ENCODE measurements at places on chromosomes 4 and X. TPM values are rescaled to one million over a fixed set of nuclear protein-coding genes. Genes with fewer than 3 reads are reported as not detected.

GRCh38 chr4:64781737-64782326, 372.6 kb upstream of the TECRL start:
- no peak for DNase-seq

DNA sequence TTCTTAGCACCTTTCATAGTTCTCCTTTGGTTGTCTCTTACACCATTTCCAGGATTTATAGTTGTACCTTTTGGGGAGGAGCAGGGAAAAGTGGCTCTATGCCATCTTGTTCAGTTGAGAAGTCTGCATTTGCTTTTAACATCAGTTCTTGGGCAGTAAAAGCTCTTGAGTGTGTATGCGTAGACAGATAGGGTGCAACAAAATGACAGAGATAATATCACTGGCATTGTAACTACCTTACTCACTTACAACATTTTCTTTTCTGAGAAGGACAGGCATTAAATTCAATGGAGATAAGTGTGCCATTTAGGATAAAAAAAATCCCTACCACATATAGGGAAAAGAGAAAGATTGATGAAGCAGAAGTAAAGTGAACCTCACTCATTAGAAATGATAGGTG, 38.9 kb downstream of the ADGRG4 start:
- no peak for DNase-seq

GRCh38 chrX:17635231-17635630, 102.1 kb upstream of the SCML1 start:
- DNase-seq: no peak

FHIP1A gene
- polyA plus RNA-seq: 9.3 TPM

CT45A10 gene
- not detected for polyA plus RNA-seq

GRCh38 chrX:130772776-130773143, 130.2 kb downstream of the ENOX2 start:
- no peak for DNase-seq

STARD8 gene
- 23.5 TPM for polyA plus RNA-seq

DNA sequence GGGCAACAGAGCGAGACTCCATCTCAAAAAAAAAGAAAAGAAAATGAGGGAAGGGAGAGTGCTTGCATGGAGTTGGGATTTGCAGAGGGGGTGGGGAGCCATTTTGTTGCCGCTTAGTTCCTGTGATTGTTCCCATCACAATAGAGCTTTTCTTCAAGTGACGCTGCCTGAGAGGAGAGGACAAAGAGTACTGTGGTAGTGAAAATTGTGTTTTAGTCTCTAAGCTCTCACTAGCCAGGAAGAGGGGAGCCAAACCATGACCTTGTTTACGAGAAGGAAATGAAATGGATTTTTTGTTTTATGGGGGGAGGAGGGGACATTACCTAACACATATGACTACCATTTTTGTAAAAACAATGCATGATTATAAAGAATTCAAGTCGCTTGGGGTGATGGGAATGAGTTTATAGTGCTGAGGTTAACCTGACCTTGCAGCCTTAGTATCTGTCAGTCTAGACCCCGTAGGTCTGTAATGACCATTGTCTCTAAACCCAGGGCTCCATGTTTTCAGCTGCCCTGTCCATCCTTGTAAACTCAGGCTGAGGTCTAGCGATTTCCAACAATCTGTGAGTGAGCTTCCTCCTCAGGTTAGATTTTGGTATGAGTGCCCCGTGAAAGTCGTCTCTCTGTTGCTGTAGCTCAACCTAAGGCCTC, 18.8 kb downstream of the SRD5A3 start:
- DNase-seq: no peak

- no peak for DNase-seq
Measured at GRCh38 chr4:158754385-158755180, 14.2 kb upstream of the FNIP2 start.

PDHA2 gene
- polyA plus RNA-seq: not detected

DNA sequence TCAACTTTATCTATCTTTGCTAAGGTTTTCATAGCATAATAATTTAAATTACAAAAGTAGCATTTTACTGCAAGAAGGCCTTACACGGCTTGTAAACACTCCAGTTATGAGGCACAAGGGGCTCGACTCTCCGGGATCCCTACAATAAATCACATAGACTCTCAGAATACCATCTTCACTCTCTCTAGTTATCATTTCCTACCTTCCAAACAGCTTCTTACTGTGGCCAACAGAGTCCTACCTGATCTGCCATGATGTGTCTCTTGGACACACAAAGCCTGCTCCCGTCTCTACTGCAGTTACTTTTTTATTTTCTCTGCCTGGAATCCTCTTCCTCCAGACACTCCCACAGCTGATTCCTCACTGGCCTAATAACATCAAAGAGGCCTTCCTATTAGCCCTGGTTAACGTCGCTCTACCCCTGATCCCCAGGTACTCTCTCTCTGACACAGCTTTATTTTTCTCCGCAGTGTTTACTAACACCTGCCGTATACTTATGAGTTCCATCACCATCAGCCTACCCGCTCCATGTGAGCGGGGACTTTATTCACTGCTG, 559.6 kb upstream of the DIPK2B start:
- no peak for DNase-seq

EGFL6 gene
- polyA plus RNA-seq: 72.1 TPM

DNA sequence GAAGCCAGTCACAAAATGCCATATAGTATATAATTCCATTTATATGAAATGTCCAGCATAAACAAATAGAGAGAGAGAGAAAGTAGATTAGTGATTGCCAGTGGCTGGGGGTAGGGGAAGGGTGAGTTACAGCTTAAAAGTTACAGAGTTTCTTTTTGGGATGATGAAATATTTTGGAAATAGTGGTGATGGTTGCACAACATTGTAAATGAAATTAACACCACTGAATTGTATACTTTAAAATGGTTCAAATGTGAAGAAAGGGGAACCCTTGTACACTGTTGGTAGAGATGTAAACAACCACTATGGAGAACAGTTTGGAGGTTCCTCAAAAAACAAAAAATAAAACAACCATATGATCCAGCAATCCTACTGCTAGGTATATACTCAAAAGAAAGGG, 131.2 kb upstream of the GPC4 start:
- no peak for DNase-seq

DNA sequence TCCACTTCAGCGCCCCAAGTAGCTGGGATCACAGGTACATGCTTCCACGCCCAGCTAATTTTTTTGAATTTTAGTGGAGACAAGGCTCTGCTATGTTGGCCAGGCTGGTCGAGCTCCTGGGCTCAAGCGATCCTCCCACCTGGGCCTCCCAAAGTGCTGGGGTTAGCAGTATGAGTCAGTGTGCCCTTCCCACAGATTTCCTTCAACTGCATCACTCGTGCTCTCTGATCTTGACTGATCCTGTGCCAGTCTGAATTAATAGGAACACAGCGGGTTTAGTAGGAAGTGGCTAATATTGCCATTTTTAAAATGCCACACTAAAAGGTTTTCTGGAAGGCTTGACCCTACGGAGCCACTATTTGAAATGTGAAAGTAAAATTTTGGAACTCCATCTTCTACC, 4.3 kb upstream of the SHROOM2 start:
- DNase-seq: no peak

DNA sequence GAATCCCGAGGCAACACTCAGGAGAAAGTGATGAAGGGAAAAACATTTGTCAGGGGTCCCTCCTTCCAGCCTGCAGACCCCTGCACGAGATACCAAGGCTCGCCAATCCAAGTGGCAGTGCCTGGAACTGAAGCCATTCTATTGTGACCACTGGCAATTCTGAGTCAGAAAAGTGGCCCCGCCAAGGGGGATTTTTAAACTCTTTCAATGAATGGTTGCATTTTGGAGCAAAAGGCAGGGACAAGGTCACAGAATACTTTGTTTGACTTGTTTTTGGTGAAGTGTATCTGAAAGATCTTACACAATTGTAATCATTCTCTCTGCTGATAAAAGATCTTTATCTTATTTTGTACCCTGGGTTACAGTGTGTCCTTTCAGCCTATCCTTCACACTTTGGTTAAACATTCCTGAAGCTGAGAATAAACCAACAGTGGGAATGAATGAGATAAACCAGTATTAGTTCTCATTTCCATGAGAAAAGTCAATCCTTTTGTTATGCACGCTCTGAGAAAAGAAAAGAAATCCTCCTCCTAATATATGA, 115.9 kb upstream of the PDLIM3 start:
- no peak for DNase-seq

GRCh38 chrX:82224961-82225360, 1023.1 kb downstream of the SH3BGRL start:
- DNase-seq: no peak

- DNase-seq: no peak
Measured at GRCh38 chr4:182170417-182170935, 72.7 kb upstream of the TENM3 start.

NDST4 gene
- 1.0 TPM for polyA plus RNA-seq

GRCh38 chrX:41919870-41920269, 3.5 kb downstream of the CASK start:
- no peak for DNase-seq

ATP1B4 gene
- polyA plus RNA-seq: 325 TPM

DNA sequence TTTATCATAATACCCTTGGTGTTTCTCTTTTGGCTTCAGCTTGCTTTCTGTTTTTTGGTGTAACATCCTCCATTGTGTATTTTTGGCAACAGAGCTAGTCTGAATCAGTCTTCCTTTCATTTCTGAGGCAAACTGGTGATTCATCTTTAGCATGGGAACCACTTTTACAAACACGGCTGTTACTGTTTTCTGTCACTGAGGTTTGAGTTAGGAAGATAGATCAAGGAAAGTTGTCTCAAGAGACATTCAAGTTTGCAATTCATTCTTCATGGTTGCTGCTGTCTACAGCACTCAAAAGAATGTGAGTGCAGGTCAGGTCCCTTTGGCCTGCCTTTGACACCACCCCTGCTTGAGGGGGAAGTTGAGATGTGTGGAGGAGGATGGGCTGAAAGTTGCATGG, 36.3 kb downstream of the IL21 start:
- DNase-seq: no peak

GRCh38 chr4:102386966-102387365, 41.7 kb upstream of the SLC39A8 start:
- DNase-seq: no peak

DNA sequence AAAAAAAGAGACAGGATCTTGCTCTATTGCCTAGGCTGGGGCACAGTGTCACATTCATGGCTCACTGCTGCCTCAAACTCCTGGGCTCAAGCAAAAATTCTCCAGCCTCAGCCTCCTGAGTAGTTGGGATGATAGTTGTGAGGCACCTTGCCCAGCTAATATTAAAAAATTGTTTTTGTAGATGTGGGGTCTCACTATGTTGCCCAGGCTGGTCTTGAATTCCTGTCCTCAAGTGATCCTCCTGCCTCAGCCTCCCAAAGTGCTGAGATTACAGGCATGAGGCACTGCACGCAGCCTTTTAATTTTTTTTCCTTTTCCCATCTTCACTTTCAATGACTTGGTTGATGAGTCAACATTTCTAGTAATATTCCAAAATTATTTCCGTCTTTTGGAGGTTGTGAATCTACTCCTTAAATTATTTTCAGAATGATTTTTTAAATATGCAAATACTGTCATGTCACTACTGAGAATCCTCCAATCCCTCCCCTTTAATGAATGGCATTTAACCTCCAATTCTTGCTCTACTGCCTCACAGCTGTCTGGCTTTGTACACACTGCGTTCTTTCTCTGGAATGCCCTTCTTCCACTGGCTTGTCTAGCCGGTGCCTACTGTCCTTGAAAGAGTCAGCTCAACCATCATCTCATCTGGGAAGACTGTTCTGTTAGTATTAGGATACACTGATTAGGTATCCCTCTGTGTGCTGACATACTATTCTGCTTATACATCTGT, 27.5 kb upstream of the DCTD start:
- DNase-seq: no peak

DNA sequence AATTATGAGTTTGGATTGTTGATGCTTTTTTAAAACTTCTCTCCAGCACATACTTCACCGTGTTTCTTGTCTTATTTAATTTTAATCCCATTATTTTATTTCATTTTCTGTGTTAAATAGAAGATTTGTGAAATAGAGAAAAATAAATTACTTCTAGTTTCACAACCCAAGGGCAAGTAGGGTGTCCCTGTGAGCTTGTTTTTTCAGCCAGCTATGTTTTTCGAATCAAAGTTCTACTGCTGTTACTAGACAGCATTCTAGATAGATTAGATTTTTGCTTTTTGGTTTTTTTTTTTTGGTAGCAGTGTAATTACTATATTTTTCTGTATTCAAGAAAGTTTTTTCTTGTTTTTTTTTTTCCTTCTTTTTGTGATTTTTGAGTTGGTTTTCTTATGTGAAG, 59.9 kb downstream of the RBPJ start:
- DNase-seq: no peak

DNA sequence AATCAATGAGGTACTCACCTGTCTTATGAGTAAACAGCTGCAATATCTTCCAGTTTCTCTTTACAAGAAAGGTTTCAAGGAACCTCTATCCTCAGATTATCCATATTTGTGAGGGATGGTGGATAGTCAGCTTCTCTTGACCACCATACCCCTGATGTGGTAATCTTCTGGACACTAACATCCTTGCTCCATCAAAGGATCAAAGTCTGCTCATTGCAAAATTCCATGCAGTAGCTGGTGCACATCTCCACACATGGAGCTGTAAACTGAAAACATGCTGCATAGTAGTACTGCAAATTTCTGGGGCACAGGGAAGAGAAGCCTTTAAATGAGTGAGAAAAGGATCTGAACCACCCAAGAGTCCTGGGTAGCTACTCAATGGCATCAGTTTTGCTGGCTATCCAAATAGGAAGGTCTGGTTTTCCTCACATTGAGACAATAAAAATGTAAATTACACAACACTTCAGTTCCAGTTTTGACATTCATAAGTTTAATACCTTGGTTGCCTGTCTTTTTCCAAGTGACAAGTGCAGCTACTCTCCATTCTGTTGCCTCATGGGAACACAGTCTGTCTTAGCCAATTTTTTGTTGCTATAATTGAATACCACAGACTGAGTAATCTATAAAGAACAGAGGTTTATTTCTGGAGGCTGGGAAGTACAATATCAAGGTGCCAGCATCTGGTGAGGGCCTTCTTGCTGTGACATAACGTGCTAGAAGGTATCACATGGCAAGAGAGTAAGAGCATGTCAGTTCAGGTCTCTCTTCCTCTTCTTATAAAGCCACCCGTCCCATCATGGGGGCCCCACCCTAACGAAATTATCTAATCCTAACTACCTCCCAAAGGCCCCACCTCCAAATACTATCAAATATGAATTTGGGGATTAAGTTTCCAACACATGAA, 34.4 kb upstream of the ARHGEF6 start:
- no peak for DNase-seq

Data from forelimb muscle (tissue), 1 donor.